NCI-H510A treated with DMSO at 0.1 percent for 48 hours (cell line): ENCODE measurements at places on chromosomes 2 and 18.
A peak's percentile ranks its signal among the peaks of the same experiment; 100 is the strongest.

GRCh38 chr2:215904101-215904500 lies 109.2 kb downstream of the MREG start:
- DNase-seq = no peak

GRCh38 chr2:101125808-101126207 lies 25.4 kb downstream of the TBC1D8 start:
- no peak for DNase-seq

DNA sequence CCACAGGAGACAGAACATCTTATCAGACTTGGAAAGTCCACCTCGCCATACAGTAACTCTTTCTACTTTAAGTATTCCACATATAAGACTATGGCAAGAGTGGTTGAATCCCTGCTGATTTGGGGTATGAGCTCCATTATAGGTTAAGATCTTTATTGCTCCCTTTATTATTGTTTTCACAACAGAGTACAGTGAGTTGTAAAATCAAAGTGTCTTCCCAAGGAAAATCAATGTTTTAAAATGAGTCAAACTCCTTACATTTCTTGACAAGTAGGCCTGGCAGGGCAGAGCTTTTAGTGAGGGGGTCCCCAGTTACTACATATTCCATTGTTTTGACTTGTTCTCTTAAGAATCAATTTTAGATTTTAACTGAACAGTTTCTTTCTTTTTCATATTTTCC lies 49.6 kb upstream of the STAT1 start:
- no peak for DNase-seq

- DNase-seq = peak; percentile 25
Measured at GRCh38 chr2:101151859-101152271, 683 bp upstream of the TBC1D8 start.

DNA sequence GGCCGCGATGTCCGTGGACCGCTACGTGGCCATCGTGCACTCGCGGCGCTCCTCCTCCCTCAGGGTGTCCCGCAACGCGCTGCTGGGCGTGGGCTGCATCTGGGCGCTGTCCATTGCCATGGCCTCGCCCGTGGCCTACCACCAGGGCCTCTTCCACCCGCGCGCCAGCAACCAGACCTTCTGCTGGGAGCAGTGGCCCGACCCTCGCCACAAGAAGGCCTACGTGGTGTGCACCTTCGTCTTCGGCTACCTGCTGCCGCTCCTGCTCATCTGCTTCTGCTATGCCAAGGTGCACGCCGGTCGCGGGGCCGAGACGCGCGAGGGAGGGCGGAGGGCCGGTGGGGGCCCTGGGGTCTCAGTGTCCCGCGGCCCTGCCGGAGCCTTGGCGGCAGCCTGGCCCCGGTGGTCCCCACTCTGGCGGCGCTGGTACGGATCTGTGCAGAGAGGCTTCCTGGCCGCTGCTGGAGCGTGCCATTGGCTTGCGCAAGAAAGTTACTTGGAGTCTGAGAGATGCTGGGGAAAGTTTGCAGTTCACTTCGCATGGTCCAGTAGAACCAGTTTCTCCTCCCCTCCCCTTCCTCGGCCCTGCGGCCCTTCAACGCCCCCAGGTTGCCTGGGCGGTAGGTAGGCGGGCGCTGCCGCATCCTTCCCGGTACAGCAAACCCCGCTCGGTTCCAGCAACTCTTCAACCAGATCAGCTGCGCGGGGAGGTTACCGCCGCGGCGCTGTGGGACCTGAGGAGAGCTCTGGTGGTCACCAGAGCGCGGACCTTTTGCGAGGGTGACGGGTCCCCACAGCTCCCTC lies 1.5 kb downstream of the GALR1 start:
- peak; percentile 49 for DNase-seq

DNA sequence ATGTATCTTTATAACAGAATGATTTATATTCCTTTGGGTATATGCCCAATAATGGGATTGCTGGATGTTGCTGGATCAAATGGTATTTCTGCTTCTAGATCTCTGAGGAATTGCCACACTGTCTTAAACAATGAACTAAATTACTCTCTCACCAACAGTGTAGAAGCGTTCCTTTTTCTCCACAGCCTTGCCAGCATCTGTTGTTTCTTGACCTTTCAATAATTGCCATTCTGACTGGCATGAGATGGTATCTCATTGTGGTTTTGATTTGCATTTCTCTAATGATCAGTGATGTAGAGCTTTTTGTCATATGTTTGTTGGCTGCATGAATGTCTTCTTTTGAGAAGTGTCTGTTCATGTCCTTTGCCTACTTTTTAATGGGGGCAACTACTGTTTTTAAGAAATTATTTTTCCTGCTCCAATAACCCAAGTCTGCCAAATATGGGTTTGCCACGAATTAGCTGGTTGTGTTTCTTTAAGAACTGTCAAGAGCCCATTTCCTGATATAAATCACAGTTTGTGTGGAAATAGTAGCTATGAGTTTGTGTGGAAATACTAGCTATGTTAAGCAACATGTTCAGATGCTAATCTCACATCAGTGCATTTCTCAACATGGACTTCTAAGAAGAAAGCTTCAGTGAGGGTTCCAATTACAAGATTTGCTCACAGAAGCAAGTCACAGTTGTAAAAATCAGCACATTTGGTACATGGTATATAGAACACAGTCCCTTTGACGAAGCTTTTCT lies 259.4 kb downstream of the ANAPC1 start:
- DNase-seq = no peak

DNA sequence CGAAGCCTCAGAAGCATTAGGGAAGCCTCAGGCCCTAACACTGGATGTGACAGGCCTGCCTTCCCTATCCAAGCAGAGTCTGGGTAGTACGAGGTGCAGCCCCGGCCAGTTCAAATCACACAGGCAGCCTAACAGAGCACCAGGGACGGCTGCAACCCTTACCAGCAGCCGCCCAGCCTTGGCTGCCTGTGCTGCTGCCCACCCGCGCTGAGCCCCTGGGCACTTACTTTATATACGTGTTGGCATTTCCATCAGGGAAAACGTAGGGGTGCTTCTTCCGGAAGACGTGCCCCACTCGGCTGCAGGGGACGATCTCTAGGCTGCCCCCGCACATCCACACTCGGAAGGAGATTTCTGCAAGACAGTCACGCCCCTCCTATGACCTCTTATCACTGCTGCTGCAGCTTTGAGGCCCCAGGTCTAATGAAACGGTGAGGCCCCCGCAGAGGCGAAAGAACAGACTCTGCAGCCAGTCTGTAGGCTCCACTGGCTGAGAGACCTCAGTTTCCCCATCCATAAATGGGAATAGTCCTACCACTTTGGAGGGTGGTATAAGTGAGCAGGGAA lies 124.7 kb upstream of the CAPN13 start:
- DNase-seq = no peak

DNA sequence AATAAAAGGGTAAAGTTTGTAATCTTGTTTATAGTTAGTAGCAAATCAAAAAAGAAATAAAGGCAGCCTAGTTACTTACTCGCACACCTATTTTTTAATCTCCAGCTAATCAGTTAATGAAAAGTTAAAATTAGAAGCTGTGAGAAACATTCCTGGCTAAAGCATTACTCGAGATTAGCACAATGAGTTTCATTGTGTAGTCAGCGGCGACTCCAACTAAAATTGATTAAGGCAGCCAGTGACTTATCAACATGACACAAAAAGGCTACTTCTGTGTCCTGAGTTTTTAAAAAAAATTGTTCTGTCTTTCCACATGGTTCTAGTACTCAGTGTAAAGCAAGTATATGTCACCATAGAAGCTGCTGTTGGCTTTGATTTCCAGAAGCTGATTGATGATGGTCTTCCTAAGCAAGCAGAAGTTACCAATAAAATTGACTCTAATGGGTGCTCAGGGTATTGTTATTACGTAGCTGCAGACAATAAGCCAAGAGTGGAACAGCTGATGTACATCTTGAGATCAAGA lies 159.2 kb downstream of the CPS1 start:
- no peak for DNase-seq

DNA sequence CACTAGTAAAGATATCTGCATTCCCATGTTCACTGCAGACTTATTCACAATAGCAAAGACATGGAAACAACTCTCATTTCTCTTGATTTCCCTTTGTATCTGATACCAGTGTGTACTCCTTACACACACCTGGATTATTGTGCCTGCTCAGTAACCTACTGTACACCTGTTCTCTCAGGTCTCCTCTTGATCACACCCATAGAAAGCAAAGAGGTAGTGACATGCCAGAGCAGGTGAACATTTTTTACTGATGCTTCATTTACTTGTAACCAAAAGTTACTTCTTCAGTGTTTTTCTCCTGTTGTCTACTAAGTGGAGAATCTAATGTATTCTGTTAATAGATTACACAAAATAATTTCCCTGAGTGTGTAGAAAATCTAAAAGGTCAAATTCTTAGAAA lies 46.8 kb downstream of the CDH19 start:
- no peak for DNase-seq

DNA sequence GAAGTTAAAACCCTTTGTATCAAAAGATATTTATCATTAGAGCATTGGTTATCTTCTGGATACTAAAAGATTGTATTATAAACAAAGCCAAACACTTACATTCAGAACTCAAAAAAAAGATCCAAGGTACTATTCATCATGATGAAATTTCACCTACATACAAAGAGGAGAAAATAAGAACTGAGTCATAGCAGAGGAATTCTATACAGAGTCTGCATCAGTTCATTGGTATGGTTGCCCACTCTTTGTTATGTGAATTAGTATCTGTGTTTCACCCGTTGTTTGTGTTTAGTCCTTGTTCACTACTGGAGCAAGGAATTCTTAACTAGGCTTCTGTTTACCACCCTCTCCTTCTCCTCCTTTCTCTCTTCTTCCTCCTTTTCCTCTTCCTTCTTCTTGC lies 157.9 kb downstream of the LNPK start:
- no peak for DNase-seq

GRCh38 chr2:26382564-26382963 lies 19.2 kb upstream of the DRC1 start:
- DNase-seq = no peak

- DNase-seq = no peak
Measured at GRCh38 chr2:218370410-218371063, 11.5 kb upstream of the SLC11A1 start.

GRCh38 chr2:112198780-112199179 lies 56.1 kb downstream of the ZC3H8 start:
- DNase-seq = no peak

DNA sequence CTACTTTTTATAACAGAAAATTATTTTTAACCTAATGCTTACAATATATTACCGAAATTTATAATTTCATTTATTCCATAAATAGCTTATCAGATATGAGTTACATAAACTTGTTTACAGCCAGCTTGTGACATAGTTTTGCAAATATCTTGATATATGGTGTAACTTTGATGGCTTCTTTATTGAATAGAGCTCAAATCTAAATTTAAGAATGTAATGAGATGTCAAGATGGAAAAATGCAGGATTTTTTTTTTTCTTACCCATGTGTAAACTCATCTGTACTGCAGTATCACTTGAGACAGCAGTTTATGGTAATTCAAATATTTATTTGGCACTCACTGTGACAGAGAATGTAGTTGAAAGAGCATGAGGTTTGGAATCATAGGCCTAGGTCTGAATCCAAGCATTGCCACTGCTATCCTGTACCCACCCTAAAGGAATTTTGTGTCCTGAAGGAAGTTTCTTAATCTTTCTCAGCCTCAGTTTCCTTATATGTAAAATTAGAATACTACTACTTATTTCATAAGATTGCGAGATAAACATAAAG lies 3.8 kb downstream of the CREB1 start:
- peak; percentile 31 for DNase-seq

- DNase-seq = no peak
Measured at GRCh38 chr2:223155956-223156355, 104.0 kb downstream of the KCNE4 start.

GRCh38 chr2:38207168-38207567 lies 131.2 kb upstream of the CYP1B1 start:
- DNase-seq = no peak

DNA sequence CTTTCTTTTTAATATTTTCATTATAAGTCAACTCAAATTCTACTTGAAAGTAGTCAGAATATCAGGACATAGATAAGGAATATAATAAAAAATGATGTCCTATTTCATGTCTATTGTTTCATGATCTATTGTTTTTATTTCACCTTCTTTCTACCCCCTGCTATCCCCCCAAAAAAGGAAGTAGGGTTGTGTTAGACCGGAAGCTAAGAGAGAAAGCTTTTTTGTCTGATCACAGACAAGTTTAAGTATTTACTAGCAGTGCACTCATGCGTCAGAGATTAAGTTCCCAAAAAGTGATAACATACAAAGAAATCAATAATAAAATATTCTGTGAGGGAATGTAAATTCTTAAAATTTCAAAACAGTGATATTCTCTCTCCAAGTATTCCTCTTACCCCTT lies 447.1 kb upstream of the CNTNAP5 start:
- no peak for DNase-seq

DNA sequence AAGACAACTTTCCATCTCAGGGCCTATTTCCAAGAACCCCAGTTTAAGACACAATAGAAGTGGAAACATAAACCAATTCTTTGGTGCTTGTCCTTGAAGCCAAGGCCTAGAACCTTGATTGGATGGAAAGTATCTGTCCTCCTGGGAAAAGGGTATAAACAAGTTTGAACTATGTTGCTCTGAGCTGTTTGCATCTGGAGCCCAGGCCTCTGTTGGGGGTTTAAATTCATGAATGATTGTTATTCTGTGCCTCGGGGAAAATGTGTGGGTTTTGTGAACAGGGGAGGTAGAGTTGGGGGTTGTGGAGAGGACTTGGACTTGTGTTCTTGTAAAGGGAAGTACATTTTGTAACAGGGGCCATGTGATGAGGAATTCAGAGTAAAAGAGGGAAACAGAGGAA lies 406.1 kb downstream of the SLC4A3 start:
- no peak for DNase-seq

GRCh38 chr2:27308359-27308881 lies at the start of gene UCN:
TSS of gene UCN (minus strand) at chr2:27308445. CDS start at chr2:27307895, 550 bp downstream.
- DNase-seq = no peak

- no peak for DNase-seq
Measured at GRCh38 chr2:48574353-48575287, 43.0 kb upstream of the GTF2A1L start.

DNA sequence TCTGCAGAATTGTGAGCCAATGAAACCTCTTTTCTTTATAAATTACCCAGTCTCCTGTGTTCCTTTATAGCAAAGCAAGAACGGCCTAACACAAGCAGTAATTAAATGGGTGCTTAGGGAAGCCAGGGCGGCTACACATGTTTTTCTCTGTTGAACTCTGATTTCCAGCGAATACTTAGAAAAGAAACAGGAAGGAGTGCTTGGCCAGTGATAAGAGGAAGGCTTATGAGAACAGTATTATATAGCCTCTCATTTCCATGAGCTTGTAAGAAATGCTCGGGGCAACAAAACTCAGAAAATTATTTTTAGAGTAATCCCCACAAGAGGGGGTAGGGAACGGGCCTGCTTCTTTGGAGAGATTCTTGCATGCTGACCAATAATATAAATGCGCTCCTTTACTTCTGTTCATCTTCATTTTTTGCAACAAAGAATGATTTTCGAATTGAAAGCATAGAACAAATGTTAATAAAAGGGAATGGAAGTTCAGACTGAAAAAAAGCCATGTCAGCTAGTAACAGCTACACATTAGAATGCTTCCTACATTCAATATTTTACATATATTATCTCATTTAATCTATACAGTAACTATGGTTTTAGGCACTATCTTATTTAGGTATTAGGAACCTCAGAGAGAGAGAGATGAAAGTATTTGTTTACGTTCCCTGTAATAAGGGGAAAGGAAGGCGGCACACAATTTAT lies 49.7 kb upstream of the CCDC85A start:
- DNase-seq = no peak

GRCh38 chr2:198641161-198641560 lies 816.6 kb downstream of the SATB2 start:
- no peak for DNase-seq
